ENCODE measurements at places on chromosomes 2 and 18. TPM values are rescaled to one million over a fixed set of nuclear protein-coding genes. Genes with fewer than 3 reads are reported as not detected.

The SLC9A4 gene
- total RNA-seq: not detected

The IL1RL1 gene
- 2.0 TPM for total RNA-seq

The UPP2 gene
- not detected for total RNA-seq

The TSGA10 gene
- total RNA-seq: 8.1 TPM

The LYG2 gene
- not detected for total RNA-seq

The UGT1A8 gene
- not detected for total RNA-seq

The SLC9A2 gene
- total RNA-seq: not detected

The STON1 gene
- total RNA-seq: 27.7 TPM

The COLEC11 gene
- 0.64 TPM for total RNA-seq
